ENCODE measurements at places on chromosomes 12 and 14. TPM values are rescaled to one million over a fixed set of nuclear protein-coding genes. Genes with fewer than 3 reads are reported as not detected.

- DNase-seq = no peak
- H3K4me3 ChIP-seq = no peak overlapping the region
- H3K4me1 ChIP-seq = no peaks in the 10 kb centered on the region
- no peaks in the 10 kb centered on the region for H3K36me3 ChIP-seq
Measured at GRCh38 chr12:91866566-91866965, 279.1 kb downstream of the BTG1 start.

DNA sequence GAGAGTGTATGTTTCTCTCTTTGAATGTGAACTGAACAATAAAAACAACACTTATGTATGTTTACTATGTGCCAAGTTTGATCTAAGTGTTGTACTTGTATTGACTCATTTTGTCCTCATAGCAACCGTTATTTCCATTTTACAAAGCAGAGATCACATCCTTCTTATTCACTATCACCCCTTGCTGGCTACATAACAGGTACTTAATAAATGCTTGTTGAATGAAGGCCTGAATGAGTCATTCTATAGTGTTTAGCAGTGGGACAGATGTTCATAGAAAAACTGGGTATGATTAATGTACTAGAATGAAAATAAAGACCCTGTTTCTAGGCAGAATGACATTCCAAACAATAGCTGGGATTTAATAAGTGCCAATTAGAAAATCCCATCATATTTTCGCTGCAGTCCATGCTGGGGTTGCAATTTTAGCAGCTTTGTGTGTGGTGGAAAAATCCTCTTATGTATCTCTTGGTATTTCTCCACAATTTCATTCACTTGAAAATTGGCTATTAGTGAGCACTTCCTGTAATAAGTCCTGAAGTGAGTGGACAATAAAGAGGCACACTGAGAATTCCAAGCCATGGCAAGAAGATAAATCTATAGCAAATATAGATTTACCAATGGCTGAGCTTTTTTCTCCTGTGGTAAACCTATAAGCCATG lies 86.0 kb downstream of the FAR2 start:
- H3K36me3 ChIP-seq = no peaks in the 10 kb centered on the region
- DNase-seq = no peak
- no peak overlapping the region for H3K27ac ChIP-seq
- H3K4me1 ChIP-seq = no peaks in the 10 kb centered on the region
- no peaks in the 10 kb centered on the region for H3K27me3 ChIP-seq
- H3K4me3 ChIP-seq = no peak overlapping the region

GRCh38 chr12:115964626-115965025 lies 312.9 kb downstream of the MED13L start:
- no peak overlapping the region for H3K27ac ChIP-seq
- no peak overlapping the region for H3K4me3 ChIP-seq
- H3K36me3 ChIP-seq = peaks cover 7% of the 10 kb centered on the region
- H3K27me3 ChIP-seq = no peaks in the 10 kb centered on the region
- peaks cover 4% of the 10 kb centered on the region for H3K4me1 ChIP-seq
- DNase-seq = no peak

Gene PPP1R3E
- polyA plus RNA-seq = 4.9 TPM

DNA sequence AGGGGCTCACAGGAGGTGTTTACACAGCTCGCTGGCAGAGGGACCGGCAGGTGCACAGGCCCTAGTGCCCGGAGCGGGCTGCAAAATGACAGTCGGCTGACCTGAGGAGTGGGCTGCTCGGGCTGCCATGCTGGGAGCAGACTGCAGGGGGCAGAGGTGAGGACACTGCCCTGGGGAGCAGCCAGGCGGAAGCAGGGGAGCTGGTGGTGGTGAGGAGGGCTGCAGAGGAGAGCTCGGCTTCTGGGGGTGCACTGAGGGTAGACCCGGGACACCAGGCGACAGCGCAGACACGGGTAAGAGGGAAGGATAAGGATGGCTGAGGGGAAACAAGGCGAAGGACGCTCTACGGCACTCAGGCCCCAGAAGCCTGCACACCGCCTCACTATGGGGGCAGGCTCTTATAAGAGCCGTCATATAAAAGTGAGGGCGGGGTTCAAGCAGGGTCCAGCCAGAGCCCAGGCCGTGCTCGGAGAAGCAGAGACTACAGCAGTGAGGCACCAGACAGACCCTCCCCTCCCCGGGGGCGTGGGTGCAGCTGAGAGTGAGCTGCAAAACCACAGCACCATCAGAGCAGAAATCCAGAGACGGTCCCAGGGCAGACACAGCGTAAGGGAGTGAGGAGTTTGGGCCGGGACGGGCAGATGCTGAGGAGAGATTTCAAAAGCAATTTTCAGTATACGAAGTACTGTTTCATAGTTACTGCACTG lies 62.5 kb downstream of the CCDC88C start:
- no peaks in the 10 kb centered on the region for H3K27me3 ChIP-seq
- H3K27ac ChIP-seq = no peak overlapping the region
- DNase-seq = no peak
- H3K4me1 ChIP-seq = no peaks in the 10 kb centered on the region
- no peak overlapping the region for H3K4me3 ChIP-seq

- no peaks in the 10 kb centered on the region for H3K4me1 ChIP-seq
- DNase-seq = no peak
- no peaks in the 10 kb centered on the region for H3K27me3 ChIP-seq
- H3K36me3 ChIP-seq = no peaks in the 10 kb centered on the region
Measured at GRCh38 chr14:58072288-58073071, 79.5 kb downstream of the ARMH4 start.

DNA sequence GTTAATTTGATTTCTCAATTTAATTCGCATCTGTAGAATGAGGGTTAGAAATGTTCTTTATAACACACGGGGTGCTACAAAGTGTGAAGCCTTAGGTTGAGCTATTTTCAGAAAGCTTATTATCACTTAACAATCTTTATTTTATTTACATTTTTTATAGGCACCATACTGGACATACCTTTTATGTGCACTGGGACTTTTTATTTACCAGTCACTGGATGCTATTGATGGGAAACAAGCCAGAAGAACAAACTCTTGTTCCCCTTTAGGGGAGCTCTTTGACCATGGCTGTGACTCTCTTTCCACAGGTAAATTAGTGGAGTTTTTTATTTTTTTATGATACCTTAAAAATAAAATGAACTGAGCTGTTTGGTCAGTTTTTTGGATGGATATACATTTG lies 16.5 kb downstream of the CHPT1 start:
- no peak for DNase-seq
- no peaks in the 10 kb centered on the region for H3K27me3 ChIP-seq
- H3K36me3 ChIP-seq = no peaks in the 10 kb centered on the region
- H3K27ac ChIP-seq = no peak overlapping the region
- H3K4me3 ChIP-seq = no peak overlapping the region

Gene AMN1
- 12.3 TPM for polyA plus RNA-seq

DNA sequence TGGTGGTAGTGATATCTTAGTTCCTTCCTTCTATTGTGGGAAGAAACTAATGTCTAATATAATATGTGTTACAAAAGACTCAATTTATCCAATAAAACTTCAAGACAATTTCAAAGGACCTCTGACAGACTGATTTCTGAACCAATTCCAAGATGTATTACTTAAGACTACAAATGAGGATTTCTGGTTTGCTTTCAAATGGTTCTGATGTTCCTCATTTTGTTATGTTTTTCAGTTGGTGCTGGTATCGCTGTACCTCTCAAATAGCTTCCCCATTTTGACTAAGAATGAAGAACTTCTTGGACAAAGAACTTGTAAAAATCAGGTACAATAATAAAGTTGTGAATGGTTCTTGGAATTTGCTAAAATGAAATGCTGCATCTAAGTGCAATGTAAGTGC lies 19.4 kb upstream of the MBIP start:
- H3K36me3 ChIP-seq = no peaks in the 10 kb centered on the region
- no peak overlapping the region for H3K4me3 ChIP-seq
- H3K4me1 ChIP-seq = no peaks in the 10 kb centered on the region
- DNase-seq = no peak
- no peaks in the 10 kb centered on the region for H3K27me3 ChIP-seq

Measured in aorta (tissue), 5 donors.